NCI-H446 (cell line): ENCODE measurements at places on chromosomes 4 and X.

DNA sequence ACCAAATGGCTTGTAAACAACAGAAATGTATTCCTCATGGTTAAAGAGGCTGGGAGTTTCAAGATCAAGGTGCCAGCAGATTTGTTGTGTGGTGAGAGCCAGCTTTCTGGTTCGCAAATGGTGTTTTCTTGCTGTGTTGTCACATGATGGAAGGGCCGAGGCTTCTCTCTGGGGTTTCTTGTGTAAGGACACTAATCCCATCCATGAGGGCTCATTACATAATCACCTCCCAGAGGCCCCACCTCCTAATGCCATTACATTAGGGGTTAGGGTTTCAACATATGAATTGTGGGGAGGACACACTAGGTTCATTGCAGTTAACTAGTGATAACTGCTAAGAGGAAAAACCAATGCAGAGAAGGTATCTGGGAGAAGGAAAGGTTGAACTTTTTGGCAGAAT lies 103.5 kb upstream of the ENPEP start:
- no peak for DNase-seq

DNA sequence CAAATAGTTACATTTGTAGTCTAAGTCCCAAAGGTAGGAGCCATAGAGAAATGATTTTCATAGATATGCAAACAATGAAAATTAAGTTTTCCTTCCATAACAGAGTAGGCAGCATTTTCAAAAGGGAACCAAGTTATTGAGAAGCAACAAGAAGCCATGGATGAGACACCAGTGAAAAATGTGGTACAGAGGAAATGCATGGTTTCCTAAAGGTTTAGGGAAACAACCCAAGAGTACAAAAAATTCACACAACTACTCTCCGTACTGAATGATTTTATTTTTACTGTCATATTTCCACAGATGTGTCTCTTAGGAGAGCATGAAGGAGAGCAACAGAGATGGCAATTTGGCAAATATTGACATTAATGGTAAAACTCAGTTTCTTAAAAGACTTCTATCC lies 1408.9 kb upstream of the PCDH7 start:
- no peak for DNase-seq

DNA sequence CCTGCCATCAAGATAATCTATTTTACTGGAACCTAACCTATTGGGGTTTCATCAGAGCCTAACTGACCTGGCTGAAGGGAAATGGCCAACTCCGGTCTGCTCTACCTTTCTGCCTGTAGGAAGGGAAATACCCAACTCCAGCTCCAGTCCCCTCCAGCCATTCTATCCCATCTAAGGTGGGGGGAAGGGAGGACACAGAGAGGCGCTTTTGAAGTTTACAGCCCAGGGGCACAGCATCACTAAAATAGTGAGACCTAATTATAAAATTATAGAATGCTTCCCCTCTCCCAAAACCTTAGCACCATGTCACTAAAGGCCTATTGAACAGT lies 27.8 kb upstream of the ACSL4 start:
- no peak for DNase-seq

- DNase-seq = no peak
Measured at GRCh38 chr4:55355555-55355954, 9.5 kb downstream of the SRD5A3 start.

GRCh38 chr4:26434030-26434639 lies 56.1 kb downstream of the CCKAR start:
- DNase-seq = no peak

GRCh38 chr4:152530600-152530999 lies 5.3 kb downstream of the FBXW7 start:
- no peak for DNase-seq

GRCh38 chr4:5033281-5033841 lies 14.1 kb upstream of the CYTL1 start:
- DNase-seq = no peak

GRCh38 chrX:2464677-2465166 lies 36.1 kb downstream of the DHRSX start:
- DNase-seq = no peak

GRCh38 chrX:97876697-97877407 lies 993.1 kb downstream of the RPA4 start:
- DNase-seq = no peak
